ENCODE measurements at places on chromosomes 2 and 18. TPM values are rescaled to one million over a fixed set of nuclear protein-coding genes. Genes with fewer than 3 reads are reported as not detected.

QPCT gene
- polyA plus RNA-seq = 1.9 TPM

NDUFV2 gene
- 150 TPM for polyA plus RNA-seq

MOCOS gene
- 0.90 TPM for polyA plus RNA-seq

AQP12B gene
- polyA plus RNA-seq = 0.38 TPM

SELENOI gene
- polyA plus RNA-seq = 2.8 TPM

DLGAP1 gene
- polyA plus RNA-seq = 1.1 TPM

MFSD6 gene
- polyA plus RNA-seq = 10.1 TPM

CYP27A1 gene
- 40.4 TPM for polyA plus RNA-seq

TPO gene
- polyA plus RNA-seq = not detected

- H3K27me3 ChIP-seq = no peaks in the 10 kb centered on the region
- H3K36me3 ChIP-seq = no peaks in the 10 kb centered on the region
- DNase-seq = no peak
- no peak overlapping the region for H3K27ac ChIP-seq
- no peak overlapping the region for H3K4me3 ChIP-seq
Measured at GRCh38 chr2:129922571-129923264, 56.7 kb upstream of the RAB6C start.

DNA sequence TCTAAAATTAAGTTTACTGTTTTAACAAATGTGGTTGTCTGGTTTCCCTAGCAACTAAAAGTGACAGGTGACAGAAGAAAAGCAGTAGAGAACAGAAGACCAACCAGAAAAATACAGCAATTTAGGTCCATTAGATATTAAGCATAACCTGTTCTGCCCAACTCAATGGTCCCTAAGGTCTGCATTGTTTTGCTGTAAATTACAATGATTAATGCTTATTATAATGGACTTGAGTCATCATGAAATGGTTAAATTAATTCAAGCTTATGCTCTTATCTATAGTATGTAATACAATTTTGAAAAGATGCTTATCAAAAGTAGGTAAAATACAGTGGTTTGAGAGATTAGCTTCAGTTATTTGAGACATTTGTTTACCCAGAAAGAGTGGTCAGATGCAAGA is 378.0 kb downstream of the GRB14 start:
- H3K4me1 ChIP-seq = no peaks in the 10 kb centered on the region
- no peaks in the 10 kb centered on the region for H3K36me3 ChIP-seq
- H3K4me3 ChIP-seq = no peak overlapping the region

GRCh38 chr2:195561116-195561921 is 95.7 kb upstream of the SLC39A10 start:
- no peak overlapping the region for H3K4me3 ChIP-seq
- no peak for DNase-seq
- no peak overlapping the region for H3K27ac ChIP-seq
- no peaks in the 10 kb centered on the region for H3K27me3 ChIP-seq
- no peaks in the 10 kb centered on the region for H3K4me1 ChIP-seq

DNA sequence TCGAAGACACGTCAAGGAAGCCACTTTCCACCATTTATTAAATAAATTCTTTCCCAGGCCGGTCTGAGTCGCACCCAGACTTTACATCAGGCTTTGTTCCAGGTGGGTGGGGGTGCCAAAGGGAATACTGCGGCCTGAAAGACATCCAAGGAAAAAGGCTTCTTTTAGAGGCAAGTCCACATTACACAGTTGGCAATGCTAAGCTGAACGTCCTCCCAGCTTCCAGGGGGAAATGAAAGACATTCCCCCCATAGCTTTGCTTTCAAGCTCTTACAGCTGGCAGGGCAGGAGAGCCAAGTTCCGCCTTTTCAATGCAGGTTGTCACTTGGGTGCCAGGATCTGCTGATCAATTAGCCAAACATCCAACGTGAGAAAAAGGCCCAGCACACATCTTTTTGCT is 36.5 kb upstream of the PTPN4 start:
- no peak overlapping the region for H3K27ac ChIP-seq
- DNase-seq = no peak
- no peak overlapping the region for H3K4me3 ChIP-seq
- H3K4me1 ChIP-seq = no peaks in the 10 kb centered on the region

GRCh38 chr2:111896576-111896975 is 1.8 kb upstream of the MERTK start:
- no peaks in the 10 kb centered on the region for H3K4me1 ChIP-seq
- H3K4me3 ChIP-seq = no peak overlapping the region
- no peak for DNase-seq
- no peak overlapping the region for H3K27ac ChIP-seq

GRCh38 chr2:215969131-215969841 is 44.1 kb downstream of the MREG start:
- no peaks in the 10 kb centered on the region for H3K27me3 ChIP-seq
- H3K4me3 ChIP-seq = no peak overlapping the region
- H3K36me3 ChIP-seq = no peaks in the 10 kb centered on the region
- H3K4me1 ChIP-seq = no peaks in the 10 kb centered on the region

- H3K4me3 ChIP-seq = no peak overlapping the region
- H3K36me3 ChIP-seq = no peaks in the 10 kb centered on the region
- no peaks in the 10 kb centered on the region for H3K4me1 ChIP-seq
- H3K27ac ChIP-seq = no peak overlapping the region
Measured at GRCh38 chr2:205259121-205259520, 423.2 kb upstream of the NRP2 start.

- DNase-seq = no peak
- no peaks in the 10 kb centered on the region for H3K36me3 ChIP-seq
- no peak overlapping the region for H3K27ac ChIP-seq
- no peaks in the 10 kb centered on the region for H3K4me1 ChIP-seq
- no peak overlapping the region for H3K4me3 ChIP-seq
Measured at GRCh38 chr2:212005085-212005671, 533.4 kb downstream of the ERBB4 start.

DNA sequence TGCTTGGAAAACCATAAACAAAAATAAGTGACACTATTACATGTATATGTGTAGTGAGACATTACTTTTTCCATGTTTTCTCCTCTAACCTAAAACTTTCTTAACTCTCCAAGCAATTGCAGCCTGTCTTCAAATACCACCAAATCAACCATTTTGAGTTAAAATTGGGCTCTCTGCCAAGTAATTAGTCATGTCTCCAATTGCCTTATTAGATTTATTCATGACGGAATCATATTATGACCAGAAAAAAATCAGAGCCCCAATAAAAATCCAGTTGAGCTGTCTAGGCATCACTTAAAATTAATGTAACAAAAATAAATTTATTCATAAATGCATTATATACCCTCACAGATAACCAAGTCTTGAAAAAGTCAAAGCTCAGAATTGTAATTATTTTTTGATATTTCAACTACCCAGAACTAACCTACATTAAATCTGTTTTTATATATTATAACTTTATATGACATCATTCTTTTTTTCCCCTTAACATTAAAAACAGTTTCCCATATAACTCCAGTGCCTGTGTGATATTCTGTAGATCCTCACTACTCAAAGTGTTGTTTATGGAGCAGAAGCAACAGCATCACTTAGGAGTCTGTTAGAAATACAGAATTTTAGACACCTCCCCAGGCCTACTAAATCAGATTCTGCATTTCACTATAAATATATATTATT is 157.0 kb downstream of the ERBB4 start:
- H3K36me3 ChIP-seq = no peaks in the 10 kb centered on the region
- H3K27me3 ChIP-seq = no peaks in the 10 kb centered on the region
- no peaks in the 10 kb centered on the region for H3K4me1 ChIP-seq
- no peak for DNase-seq
- no peak overlapping the region for H3K4me3 ChIP-seq

DNA sequence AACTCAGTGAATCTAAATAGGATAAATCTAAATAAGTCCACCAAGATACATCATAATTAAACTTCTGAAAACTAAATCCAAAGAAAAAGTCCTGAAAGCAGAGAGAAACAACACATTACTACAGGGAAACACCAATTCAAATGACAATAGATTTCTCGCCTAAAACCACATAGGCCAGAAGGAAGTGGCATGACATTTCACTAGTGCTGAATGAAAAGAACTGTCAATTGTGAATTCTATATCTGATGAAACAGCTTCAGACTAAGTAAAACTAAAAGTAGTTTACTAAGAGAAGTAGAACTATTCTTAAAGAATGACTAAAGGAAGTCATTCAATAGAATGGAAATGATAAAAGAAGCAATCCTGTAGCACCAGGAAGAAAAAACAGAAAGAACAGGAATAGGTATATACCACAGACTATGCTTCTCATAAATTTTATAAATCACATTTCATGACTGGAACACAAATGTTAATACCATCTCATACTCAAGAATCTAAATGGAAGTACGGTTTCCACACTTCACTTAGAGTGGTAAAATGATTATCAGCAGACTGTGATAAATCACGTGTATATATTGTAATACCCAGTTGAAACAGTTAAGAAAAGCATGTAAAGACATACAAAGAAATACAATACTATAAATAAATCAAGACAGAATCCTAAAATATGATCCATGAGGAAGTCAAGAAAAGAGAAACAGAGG is 46.4 kb downstream of the ASXL2 start:
- no peaks in the 10 kb centered on the region for H3K27me3 ChIP-seq
- H3K27ac ChIP-seq = no peak overlapping the region
- H3K36me3 ChIP-seq = no peaks in the 10 kb centered on the region
- H3K4me1 ChIP-seq = no peaks in the 10 kb centered on the region

- DNase-seq = no peak
- H3K4me1 ChIP-seq = no peaks in the 10 kb centered on the region
- no peak overlapping the region for H3K4me3 ChIP-seq
- no peaks in the 10 kb centered on the region for H3K36me3 ChIP-seq
Measured at GRCh38 chr2:65885266-65885665, 452.9 kb upstream of the SPRED2 start.

DNA sequence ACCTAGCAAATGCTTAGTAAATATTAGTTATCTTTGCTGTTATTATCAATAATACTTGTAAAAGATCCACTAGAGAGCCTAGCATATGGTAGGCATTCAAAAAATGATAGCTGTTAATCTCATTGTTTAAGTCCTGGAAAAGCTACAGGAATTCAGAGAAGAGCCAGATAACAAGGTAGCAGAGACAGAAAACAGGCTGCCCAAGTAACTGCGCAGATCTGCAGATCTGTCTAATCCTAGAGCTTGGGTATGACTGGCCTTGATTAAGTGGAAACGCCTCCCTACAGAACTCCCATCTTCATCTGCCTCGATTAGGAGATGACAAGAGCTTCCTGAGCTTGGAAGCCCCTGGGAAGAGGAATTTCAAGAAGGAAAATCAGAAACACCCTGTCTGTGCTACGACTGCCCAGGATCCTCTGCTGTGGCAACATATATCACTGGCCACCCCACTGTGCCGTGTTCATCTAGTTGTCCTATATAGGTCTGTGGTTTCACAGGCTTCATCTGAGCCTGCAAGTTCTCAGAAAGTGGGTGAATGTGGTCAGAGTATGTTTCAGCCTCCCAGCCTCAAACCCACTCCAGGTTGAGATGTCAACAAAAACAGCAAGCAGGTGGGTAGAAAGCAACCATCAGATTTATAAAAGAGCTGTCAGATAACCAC is 151.5 kb upstream of the PKDCC start:
- H3K27ac ChIP-seq = peak overlapping the region; percentile 42
- peaks cover 9% of the 10 kb centered on the region for H3K4me1 ChIP-seq
- H3K4me3 ChIP-seq = no peak overlapping the region
- no peaks in the 10 kb centered on the region for H3K27me3 ChIP-seq
- H3K36me3 ChIP-seq = no peaks in the 10 kb centered on the region
- DNase-seq = no peak

DNA sequence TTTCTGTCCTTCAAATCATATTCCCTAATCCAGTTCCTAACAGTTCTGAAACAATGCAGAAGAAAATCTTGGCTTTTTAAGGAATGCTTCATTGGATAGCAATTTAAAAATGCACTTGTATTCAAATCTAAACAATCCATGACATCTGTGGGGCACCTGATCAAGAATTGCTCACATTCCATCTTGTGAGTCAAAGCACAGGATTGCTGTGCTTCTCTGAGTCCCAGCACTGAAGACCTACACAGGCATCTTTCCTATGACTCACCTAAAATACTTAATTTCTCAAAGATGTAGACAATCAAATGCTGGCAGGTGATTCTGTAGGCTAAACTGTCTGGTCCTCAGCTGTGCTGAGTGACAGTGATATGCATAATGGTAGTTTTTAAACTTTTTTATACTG is 10.1 kb upstream of the ATP8B1 start:
- H3K36me3 ChIP-seq = no peaks in the 10 kb centered on the region
- no peak for DNase-seq
- H3K4me1 ChIP-seq = no peaks in the 10 kb centered on the region
- no peak overlapping the region for H3K4me3 ChIP-seq

DNA sequence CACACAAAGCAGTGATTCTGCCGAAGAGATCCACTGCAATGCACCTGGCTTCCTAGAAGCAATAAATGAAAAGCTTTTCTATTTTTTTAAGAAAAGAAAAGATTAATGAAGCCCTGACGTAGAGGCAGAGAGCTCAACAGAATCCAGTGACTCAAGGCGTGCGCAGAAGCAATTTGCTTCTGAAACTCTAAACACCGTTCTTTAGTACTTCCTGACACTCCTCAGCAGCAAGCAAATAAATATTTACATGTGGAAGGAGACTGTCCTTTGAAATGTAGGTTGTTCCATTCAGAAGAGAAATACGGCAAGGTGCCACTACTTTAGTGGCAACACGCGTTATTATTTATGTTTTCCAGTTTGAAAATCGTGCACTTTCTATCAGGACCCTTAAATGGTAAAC is 126.2 kb upstream of the ZNF516 start:
- no peaks in the 10 kb centered on the region for H3K36me3 ChIP-seq
- DNase-seq = no peak
- H3K27ac ChIP-seq = no peak overlapping the region
- no peak overlapping the region for H3K4me3 ChIP-seq
- H3K27me3 ChIP-seq = no peaks in the 10 kb centered on the region
- peaks cover 3% of the 10 kb centered on the region for H3K4me1 ChIP-seq

- no peak overlapping the region for H3K4me3 ChIP-seq
- no peaks in the 10 kb centered on the region for H3K36me3 ChIP-seq
- no peak overlapping the region for H3K27ac ChIP-seq
- H3K4me1 ChIP-seq = no peaks in the 10 kb centered on the region
Measured at GRCh38 chr2:195162918-195163317, 494.1 kb upstream of the SLC39A10 start.

- DNase-seq = peak; percentile 35
- no peaks in the 10 kb centered on the region for H3K36me3 ChIP-seq
- no peaks in the 10 kb centered on the region for H3K4me1 ChIP-seq
- no peak overlapping the region for H3K27ac ChIP-seq
- H3K4me3 ChIP-seq = no peak overlapping the region
Measured at GRCh38 chr2:239904496-239904895, 120.6 kb downstream of the NDUFA10 start.

DNA sequence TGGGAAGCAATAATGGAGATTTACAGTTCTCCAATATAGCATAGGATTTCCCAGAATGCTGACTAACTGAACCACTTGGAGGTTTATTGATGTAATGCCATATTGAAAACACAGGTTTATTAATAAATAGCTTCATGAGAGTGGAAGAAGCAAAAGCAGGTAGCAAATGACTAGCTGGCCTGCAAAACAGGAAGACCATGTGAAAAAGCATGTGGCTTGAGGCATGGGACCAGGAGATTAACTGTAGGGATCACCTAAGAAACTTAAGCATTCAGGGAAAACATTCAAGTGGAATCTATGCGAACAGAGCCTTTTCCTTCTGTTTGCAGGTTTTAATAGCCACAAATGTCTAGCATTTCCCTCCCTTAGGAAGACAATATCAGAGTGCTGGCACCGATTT is 679.7 kb downstream of the ZEB2 start:
- DNase-seq = no peak
- H3K27me3 ChIP-seq = no peaks in the 10 kb centered on the region
- no peaks in the 10 kb centered on the region for H3K4me1 ChIP-seq
